ENCODE measurements at places on chromosomes 4 and X.

- peak; percentile 64 for DNase-seq
Measured at GRCh38 chr4:102344520-102344953, 745 bp downstream of the SLC39A8 start.

DNA sequence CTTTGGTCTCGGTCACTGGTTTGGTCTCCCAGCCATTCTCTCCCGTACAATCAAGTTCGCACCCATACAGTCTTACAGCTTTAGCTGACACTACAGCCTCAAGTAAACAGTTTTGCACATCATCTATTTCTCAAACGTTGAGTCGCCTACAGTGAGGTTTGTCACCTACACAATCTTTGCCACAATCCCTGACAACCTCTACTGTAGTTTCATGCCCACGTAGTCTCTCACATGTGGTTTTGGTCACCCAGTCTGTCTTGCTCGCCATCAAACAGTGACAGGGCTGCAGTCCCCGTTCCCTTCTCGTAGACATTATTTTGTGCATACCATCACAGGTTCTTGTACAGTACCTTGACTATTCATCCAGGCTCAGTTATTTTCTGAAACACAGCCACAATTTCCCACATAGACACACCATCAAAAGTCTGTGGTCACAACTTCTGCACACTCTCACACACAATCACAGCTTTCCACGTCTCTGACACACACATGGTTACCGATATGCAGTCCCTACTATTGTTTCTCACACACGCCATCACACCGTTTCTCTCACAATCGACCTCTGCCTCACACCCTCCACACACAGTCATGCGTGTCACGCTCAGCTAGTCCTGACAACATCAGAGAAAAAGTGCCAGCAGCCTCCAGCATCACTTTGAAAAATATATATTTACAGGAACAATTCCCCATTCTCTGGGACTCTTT, 5.3 kb upstream of the CFP start:
- DNase-seq: no peak

GRCh38 chrX:57453901-57454300, 137.9 kb upstream of the ZXDB start:
- peak; percentile 7 for DNase-seq

DNA sequence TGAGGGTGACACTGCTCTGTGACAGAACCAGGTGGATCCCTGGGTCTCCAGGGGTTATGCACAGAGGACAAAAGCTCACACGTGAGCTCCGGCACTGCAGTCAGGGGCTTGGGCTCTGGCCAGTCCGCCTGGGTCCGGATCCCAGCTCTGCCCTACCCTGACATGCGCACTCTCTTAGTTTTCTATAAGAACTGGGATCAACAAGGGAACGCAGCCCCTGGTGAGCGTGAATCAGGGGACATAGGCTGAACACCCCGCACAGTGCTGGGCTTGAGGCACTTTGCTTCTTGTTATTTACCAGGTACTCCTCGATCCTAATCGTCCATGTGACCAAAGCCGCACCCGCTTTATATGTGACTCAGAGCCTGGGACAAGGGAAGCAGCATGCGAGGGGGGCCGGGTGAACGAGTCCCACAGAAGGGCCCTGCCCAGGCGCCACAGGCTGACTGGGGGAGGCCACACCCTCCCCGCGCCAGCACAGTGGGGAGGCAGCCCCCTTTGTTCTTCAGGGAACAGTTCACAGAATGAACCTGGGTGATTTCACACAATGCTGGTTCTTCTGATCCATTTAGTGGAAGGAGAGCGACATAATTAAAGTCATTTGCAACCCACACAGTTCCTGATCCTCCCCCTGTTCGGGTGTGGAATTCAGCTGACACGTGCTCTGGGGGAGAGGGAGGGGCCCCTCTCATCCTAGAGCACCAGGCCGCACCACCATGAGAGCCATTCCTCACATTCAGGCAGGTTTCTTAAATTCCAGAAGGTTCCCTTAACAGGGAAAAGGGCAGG, 55.5 kb downstream of the WFS1 start:
- DNase-seq: no peak

GRCh38 chr4:47652092-47652491, 167.0 kb downstream of the ATP10D start:
- DNase-seq: no peak

DNA sequence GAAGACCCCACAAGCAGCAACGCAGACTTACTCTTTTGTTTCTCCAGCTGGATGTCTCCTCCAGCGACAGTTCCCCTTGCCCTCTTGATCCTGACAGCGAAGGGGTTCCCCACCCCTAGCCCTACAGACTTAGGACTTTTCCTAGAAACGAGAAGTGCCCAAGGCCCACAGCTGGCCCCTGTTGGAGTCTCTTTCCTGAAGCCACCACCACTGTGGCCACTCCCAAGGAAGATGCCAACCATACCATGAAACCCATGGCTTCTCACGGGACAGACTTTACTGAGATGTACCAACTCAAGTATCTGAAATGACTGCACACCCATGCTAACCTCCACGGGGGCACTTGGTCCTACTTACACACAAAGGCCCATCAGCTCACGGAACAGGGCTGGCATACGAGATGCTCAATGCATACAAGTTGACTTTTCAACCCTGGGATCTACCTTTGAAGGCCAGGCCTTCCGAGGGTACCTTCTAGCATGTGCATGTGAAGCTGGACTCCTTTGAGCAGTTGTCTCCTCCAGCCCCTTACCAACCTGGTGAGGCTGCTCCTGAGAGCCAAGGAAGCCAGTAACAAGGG, 924 bp upstream of the IRAK1 start:
- no peak for DNase-seq

GRCh38 chrX:154750301-154751202, at the start of gene GAB3:
TSS of gene GAB3 (minus strand) at chrX:154751077. CDS start at chrX:154751025, 52 bp downstream.
- peak; percentile 23 for DNase-seq
